ENCODE measurements at places on chromosomes 1 and 21.

DNA sequence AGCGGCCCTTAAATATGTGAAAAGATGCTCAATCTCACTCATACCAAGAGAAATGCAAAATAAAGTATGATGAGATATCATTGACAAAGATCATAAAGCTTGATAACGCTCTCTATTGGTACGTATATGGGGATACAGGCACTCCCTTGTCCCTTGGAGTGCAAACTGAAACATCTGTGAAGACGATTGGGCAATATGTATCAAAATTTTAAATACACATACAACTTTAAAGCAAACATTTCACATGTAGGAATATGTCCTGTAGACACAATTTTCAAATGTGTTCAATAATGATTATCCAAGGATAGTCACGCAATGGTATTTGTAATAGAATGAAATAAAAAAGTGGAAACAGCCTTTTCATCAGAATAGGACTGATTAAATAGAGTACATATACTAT lies 2.0 kb upstream of the GJB3 start:
- no peak for DNase-seq

GRCh38 chr1:245173446-245174211 lies 18.8 kb downstream of the KIF26B start:
- no peak for DNase-seq

DNA sequence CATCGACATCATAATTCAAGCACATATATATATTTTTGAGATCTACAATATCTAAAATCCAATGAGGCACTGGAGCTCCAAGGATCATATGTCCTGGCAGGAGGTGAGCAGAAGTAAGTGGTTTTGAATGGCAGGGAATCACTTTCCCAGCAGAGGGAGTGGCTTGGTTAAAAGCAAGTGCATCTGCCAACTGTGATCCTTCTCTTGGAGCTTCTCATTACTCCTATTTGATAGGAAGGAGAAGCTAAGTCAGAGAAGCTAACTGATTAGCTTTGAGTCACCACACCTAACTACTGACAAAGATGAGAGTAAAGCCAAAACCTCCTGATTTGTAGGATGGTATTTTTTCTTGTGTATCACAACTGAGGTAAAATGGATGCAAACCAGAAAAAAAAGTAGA lies 55.0 kb downstream of the ALG14 start:
- DNase-seq = no peak

- DNase-seq = no peak
Observed at GRCh38 chr1:9848022-9848421, 24.3 kb upstream of the CLSTN1 start.

GRCh38 chr1:232377494-232377770 lies 252.5 kb downstream of the SIPA1L2 start:
- peak; percentile 76 for DNase-seq

DNA sequence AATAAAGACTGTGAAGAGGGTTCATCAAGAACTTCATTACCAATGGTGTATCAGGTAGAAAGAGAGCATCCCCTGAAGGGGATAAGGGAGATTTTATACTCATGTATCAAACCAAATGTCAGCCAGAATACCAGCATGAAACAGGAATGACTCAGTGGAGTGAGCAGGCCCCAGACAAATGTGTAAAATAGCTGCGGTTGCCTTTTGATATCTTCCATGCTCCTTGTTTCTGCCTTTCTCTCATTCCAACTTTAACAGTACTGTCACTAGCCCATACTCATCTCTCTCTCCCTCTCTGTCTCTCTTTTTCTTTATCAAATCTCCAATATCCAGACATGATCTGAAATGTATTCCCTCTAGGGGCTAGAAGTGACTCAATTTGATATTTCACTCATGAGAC lies 47.8 kb downstream of the GPR88 start:
- peak; percentile 79 for DNase-seq

DNA sequence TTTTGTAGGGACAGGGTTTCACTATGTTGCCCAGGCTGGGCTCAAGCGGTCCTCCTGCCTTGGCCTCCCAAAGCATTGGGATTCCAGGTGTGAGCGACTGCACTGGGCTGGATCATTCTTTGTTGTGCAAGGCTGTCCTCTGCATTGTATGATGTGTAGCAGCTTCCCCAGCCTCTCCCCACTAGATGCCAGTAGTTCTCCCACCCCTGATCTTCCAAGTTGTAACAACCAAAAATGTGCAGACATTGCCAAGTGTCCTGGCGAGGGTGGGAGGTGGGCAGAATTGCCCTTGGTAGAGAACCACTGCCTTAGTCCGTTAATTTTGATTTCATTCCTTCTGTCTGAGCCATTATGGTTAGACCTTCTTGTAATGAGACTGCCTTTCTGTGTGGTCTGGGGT lies 7.2 kb downstream of the GALNT2 start:
- DNase-seq = no peak

- no peak for DNase-seq
Observed at GRCh38 chr21:20010691-20011200, 987.5 kb upstream of the NCAM2 start.

GRCh38 chr1:42012852-42013251 lies 94.1 kb upstream of the HIVEP3 start:
- DNase-seq = no peak

DNA sequence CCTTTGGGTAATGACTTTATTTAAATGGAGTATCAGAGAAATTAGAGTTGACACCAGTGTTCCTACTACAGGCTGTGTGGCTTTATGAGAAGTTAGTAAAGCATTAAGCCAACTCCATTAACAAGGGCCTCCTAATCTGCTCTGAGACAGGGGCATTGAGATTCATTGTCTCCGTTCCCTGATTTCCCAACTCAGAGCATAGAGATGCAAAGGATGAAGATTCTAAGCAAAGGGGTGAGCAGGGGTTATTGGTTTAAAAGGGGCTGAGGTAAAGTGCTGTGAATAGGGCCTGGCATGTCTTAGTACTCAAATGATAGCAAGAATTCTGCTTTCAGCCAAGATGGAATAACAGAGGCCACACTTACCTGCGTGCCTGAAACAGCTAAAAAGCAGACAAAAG lies 428.4 kb downstream of the PTPRU start:
- no peak for DNase-seq

GRCh38 chr1:61181067-61182038 lies 99.0 kb downstream of the NFIA start:
- DNase-seq = no peak

GRCh38 chr1:6509919-6510291 lies 18.4 kb upstream of the PLEKHG5 start:
- DNase-seq = no peak

- no peak for DNase-seq
Observed at GRCh38 chr1:17201201-17202021, 3.5 kb upstream of the PADI1 start.

DNA sequence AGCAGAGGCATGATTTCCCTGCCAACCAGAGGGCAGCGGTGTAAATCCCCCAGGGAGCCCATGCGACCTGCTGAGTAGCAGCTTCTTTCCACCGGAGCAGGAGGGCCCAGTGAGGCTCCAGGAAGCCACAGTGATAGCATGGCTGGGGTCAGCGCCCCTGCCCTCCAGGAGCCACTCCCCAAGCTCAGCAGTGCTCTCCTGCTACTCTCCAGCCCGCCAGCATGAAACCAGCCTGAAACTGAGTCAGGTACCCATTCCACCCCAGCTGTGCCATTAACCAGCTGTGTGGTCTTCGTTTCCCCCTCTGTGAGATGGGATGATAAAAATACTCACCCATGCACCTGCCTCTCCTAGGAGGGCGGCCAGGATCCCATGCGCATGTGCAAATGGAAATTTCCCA lies 123.8 kb upstream of the TMEM51 start:
- DNase-seq = no peak

DNA sequence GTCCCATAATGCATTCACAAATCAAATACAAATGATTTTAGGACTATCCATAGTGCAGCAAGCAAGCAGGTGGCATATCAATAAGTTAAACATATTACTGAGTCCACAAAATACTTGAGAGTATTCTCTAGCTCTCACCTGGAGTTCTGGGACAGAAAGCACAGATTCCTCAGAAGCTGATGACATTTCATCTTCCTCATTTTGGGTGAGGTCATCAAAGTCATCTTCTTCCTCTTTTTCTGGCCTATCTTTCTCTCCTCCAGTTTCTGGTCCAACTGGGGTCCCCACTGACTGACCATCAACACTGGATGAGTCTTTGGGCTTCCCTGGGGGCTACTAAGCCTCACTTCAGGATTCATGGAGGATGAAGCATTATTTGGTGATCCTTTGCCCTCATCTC lies 38.9 kb downstream of the YY1AP1 start:
- DNase-seq = no peak

- no peak for DNase-seq
Observed at GRCh38 chr1:24290933-24291487, 28.1 kb upstream of the GRHL3 start.

DNA sequence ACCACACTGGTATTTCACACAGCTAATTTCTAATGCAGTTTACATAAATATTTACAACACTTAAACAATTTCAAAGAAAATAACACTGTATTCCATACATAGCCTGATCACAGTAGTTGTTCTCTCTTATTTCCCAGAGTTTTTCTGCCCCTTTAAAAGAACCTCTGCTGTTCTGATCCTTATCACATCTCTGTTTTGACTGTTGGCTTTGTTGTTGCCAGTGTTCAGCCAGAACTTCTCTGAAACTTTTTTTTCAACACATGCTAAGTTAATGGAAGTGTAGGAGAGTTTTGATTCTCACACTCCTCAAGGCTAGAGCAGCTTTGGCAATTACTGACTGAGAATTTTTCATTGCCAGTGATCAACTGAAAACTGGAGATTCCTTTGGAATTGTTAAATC lies 11.1 kb downstream of the SELE start:
- no peak for DNase-seq

Data from HT1080 (cell line).